Esophagus muscularis mucosa (tissue), 4 donors: ENCODE measurements at places on chromosomes 7 and 10.

DNA sequence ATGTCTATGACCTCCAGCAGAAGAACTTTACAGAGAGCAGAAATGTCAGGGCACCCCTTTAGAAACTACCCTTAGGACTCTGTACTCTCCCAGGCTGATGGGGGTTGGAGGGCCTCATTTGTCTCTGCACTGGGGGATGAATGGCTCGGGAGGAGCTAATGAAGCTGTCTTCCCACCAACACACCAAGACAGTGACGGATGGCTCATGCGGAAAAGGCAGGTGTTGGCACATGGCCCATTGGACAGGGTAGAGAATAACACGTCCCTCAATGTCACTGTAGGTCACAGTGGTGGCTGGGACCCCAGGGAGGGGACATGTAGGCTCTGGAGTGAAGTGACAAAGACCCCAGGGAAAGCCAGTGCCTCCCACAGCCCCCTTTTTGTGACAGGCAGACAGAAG, 64.0 kb upstream of the PCBD1 start:
- DNase-seq, result no peak

DNA sequence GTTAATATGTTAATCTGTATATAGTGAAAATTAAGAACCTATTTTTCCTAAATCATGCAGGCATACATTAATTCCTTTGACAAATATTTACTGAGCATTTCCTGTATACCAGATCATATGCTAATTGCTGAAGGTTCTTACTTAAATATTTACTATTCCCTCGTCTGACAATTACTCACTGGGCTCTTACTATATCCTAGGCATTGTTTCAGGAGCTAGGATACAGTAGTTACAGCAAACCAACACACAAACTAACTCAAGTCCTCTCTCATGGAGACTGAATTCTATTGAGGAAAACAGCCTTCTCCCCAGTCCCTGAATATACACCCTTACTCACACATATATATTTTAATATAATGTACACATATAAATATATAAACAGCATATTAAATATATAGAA, 786.0 kb downstream of the NRG3 start:
- no peak for DNase-seq

GRCh38 chr10:79638318-79638717, 27.6 kb downstream of the SFTPA1 start:
- DNase-seq, result no peak

DNA sequence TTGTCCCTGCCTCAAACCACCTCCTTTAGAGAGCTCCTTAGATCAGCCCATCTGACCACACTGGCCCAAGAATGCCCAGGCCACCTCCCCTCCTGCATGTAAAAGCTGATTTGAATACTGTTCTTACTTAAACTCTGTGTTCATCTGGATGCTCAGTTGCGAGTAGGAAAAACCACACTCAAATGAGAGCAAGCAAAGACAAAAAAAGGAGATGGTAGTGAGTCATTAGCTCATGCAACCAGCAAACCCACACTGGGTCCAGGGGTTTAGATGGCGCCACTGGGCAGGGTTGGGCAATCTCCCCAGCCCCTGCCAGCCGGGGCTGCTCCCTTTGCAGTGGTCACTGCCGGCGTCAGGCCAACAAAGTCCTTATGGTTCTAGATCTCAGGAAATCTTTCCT, 32.7 kb downstream of the TSPAN15 start:
- DNase-seq, result no peak

- no peak for DNase-seq
These were observed 105.6 kb downstream of the AHR start for GRCh38 chr7:17404006-17404405.

DNA sequence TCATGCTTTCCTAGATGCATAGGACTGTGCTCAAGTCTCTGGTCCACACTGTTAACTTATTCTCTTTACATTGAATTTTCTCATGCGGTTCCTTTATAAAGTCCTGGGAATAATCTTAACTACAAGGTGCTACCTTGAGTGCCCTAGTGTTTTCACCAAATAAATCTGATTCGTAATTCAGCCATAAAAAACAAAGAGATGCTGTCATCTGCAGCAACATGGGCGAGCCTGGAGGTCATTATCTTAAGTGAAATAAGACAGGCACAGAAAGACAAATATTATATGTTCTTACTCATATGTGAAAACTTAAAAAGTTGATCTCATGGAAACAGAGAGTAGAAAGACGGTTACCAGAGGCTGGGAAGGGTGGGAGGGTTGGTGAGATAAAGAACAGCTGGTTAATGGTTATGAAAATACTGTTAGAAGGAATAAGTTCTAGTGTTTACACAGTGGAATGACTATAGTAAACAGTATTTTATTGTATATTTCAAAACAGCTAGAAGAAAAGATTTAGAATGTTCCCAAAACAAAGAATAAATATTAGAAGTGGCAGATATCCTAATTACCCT, 38.3 kb downstream of the NT5C3A start:
- DNase-seq, result no peak
